GM12865 (cell line): ENCODE measurements at places on chromosomes 5 and 9.

DNA sequence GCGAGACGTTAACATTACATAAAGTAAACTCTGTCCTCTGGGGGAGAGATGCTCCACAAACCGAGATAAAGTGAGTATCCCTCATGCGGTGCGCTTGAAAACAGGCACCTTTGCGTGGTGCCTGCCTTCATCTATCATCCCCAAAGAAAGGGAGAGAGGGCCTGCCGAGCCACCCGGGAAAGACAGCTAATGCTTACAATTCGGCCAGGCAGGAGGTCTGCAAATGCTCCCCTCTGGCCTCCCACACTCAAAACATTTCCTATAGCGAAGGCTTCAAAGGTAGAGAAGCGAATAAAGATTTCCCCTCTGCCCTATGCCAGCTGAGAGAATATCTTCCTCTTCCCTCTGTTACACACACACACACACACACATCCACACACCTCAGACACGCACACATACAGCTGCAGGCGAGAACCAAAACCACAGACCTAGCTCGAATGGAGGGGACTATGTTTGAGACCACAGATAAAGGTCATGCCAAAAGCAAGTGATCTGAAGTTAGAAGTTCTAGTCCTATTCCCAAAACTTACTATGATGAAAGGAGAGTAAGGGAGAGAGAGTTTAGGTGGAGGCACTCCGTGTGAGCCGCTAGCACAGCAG, 132.8 kb downstream of the CRB2 start:
- no peak for DNase-seq

- DNase-seq, result no peak
Observed at GRCh38 chr5:73280821-73281746, 108.1 kb downstream of the TMEM174 start.

- no peak for DNase-seq
Observed at GRCh38 chr5:115419846-115420585, 123.6 kb upstream of the CCDC112 start.

DNA sequence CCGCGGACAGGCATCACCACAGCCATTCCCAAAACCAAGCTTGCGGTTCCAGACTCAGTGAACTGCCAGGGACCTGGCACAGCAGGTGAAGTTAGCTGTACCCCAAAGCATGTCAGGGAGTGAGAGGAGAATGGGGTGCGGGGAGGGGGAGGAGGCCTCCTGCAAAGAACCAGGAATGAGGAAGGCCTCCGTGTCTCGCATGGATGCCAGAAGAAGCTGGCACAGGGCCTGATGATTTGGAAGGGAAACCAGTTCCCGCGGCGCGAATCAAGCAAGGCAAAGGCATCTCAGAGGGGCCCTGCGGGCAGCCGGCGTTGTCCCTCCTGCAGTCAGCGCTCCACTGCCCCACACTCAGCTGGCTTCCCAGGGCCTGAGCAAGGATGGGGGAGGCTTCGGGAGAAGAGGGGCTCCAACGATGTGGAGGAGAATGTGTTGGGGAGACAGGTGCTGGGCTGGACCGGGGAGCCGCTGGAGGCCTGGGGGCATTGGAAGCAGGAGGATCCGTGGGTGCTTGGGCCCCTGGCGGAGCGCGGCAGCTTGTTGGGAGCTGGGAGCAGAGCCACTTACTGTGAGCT, 14.6 kb downstream of the SLC9A3 start:
- no peak for DNase-seq

DNA sequence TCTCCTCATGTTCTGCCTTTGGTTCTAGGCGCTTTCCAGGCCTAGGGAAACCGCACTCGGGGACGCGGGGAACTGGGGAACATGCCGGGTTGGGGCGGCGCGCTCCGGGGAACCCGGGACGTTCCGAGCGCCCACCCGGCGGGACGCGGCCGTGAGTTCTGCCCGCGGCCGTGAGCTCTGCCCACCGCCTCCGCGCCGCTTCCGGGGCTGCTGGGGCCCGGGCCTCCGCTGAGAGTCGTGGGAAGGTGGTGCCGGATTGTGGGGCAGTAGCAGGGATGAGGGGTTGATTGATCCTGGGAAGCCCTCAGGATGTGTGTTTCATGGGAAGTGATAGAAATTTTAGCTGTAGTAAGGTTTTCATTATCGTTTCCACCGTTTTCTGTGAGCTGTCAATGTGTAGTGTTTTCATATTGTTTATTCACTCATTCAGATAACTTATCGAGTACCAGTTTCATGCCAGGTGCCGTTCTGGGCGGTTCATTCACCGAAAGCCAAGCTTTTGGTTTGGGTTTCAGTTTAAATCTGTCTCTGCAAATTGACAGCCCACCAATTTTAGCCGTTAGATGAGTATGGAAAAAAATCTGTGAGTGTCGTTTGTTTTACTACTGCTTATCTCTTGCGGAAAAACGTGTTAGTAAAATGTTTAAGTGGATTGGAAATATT, 657 bp downstream of the MTRR start:
- peak; percentile 46 for DNase-seq

DNA sequence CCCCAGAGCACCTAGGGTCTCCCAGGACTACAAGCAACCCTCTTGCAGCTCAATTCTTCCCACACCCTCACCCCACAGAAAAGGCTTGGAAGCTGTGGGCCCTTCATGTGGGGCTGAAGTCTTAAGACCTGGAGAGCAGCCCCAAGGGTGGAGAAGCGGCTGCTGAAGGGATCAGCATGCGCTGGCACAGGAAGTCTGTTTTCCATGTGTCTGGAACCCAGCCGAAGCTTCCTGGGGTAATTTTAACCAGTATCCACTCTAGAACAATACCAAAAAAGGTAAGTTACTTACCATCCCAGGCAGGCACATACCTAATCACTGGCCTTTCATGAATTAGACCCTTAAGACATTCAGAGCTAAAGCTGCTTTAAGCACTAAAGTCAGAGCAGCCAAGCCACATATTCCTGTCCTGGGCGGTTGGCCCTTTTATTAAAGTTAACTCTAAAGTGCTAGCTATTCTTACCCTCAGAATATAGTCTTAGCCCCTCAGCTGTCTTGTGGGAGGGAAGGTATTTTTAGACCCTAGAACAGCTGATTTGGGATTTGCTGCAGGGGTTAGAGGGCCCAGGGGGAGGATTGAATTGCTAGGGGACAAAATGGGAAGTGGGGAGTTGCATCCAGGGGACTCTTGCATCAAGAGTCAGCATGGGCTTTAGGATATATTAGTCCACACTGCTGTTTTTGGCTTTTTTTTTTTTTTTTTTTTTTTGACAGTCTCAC, 6.9 kb downstream of the IL17B start:
- DNase-seq, result no peak

GRCh38 chr5:125274211-125274610, 527.8 kb upstream of the ZNF608 start:
- DNase-seq, result no peak

GRCh38 chr5:10286162-10286861, 21.4 kb downstream of the CMBL start:
- no peak for DNase-seq

DNA sequence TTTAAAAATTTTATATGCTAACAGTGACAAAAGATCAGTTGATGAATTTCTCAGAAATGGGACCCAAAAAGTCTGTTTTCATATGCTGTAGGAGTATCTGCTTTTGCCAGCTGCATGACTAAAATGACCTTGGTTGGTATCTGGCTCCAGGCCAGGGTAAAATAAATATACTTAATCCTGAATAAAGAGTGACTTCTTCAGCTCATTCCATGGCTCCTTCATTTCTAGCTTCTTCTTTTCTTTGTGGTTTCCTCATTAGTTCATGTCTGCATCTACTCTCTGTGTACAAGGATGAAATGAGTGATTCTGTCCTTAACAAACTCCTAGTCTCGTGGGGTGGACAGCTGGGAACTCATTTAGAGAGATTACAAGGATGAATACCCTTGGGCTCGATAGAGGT, 36.0 kb downstream of the RCL1 start:
- DNase-seq, result no peak

- no peak for DNase-seq
Observed at GRCh38 chr5:112109331-112110007, 309.6 kb downstream of the EPB41L4A start.

DNA sequence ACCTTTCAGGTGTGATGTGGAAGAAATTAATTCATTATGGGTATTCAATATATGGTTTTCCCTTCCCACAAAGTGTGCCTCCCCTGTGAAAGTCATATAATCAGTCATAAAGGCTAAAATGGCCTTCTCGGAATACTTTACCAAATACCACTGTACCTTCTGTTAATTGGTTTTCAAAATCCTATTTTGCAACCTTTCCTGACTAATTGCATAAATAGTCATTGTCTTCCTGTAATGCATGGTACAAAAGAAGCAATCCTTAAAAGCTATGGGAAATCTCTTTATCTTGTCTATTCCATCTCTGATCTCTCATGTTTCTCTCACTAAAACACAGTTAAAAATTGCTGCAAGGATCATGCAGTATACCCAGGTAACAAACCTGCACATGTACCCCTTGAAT, 44.3 kb upstream of the UGCG start:
- no peak for DNase-seq

- DNase-seq, result no peak
Observed at GRCh38 chr9:32326146-32326545, 58.3 kb upstream of the ACO1 start.

DNA sequence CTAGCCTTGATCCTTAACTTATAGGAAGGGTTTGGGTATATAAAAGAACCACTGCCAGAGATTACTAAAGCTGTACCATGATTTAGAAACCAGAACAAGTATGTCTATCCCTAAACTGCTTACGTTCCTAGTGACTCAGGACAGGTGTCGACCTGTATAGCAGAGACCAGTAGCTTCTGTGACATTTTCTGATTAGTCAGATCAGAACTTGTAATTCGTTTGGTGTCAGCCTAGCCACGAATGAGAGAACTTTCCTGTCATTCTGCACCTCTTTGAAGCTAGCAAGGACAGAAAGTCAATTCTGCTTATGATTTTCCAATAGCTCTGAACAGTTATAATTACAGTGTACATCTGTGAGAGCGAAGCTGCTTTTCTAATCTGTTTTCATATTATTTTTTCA, 39.5 kb downstream of the PRKACG start:
- peak; percentile 91 for DNase-seq

GRCh38 chr9:27432308-27432707, 91.8 kb upstream of the IFNK start:
- DNase-seq, result no peak

DNA sequence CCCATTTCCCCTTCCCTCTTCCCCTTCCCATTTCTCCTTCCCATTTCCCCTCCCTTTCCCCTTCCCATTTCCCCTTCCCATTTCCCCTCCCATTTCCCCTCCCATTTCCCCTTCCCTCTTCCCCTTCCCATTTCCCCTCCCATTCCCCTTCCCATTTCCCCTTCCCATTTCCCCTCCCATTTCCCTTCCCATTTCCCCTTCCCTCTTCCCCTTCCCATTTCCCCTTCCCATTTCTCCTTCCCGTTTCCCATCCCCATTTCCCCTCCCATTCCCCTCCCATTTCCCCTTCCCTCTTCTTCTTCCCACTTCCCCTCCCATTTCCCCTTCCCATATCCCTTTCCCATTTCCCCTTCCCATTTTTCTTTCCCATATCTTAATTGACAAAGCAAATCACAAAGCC, 109.0 kb downstream of the OLFM1 start:
- DNase-seq, result no peak

- no peak for DNase-seq
Observed at GRCh38 chr9:76557674-76558225, 98.8 kb downstream of the GCNT1 start.

- no peak for DNase-seq
Observed at GRCh38 chr5:10828241-10828640, 67.2 kb upstream of the DAP start.

DNA sequence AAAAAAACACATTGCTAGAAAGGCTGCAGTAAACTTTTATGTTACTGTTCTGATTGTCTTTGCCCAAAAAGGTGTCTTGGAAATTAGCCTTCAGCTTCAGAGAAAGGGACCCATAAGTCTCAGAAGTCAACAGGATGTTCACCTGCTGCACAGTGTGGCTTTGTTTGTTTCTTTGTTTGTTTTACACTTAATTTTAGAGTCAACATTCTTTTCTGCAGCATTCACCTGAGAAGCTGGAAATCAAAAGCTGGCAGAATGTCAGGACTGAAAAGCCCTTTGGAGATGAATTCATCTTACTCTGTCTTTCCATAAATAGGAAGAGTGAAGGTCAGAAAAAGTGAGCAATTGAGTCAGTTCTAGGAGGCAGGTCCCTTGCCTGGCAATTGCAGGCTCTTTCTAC, 170.0 kb downstream of the PAPPA start:
- no peak for DNase-seq

DNA sequence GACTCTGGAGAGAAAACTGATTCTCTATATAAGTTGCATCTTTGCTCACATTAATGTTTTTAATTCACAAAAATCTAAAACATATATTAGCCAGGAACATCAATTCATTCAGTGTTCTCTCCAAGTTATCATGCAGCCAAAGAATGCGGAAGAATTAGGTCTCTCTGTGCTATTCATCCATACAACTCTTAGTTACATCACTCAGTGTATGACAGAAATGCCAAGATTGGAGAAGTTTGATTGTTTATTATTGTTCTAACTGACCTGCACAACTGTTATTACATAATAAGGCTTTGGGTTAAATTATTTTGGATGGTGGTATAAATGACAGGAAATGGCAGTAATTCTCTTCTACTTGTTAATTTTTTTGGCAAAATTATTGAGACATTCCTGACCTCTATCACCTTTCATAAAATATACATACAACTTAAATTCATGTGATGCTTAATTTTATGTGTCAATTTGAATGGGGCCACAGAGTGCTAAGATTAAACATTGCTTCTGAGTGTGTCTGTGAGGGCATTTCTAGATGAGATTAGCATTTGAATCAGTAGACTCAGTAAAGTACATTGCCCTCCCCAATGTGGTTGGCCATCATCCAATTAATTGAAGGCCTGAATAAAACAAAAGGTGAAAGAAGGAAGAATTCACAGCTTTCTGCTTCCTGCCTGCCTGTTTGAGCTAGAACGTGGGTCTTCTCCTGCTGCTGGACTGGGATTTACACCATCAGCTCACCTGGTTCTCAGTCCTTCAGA, 70.2 kb downstream of the NR2F1-AS1 start:
- DNase-seq, result no peak

GRCh38 chr5:172133359-172134029, 54.5 kb downstream of the STK10 start:
- no peak for DNase-seq

DNA sequence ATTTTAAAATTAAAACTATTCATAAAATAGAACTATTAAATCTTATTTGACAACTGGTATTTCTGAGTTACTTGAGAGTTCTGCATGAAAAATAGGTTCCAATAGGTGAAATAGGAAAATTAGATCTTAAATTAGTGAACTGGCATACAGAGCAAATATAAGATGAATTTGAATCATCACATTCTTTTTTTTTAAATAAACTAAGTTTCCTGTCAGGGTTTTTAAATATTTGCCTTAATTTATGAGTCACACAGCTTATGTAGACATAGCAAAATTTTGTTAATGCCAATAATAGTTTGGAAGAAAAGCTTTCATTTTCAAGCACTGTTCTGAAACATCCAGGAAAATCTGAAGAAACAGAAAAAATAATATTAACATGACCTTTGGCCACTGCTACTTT, 311.7 kb upstream of the HAPLN1 start:
- no peak for DNase-seq

DNA sequence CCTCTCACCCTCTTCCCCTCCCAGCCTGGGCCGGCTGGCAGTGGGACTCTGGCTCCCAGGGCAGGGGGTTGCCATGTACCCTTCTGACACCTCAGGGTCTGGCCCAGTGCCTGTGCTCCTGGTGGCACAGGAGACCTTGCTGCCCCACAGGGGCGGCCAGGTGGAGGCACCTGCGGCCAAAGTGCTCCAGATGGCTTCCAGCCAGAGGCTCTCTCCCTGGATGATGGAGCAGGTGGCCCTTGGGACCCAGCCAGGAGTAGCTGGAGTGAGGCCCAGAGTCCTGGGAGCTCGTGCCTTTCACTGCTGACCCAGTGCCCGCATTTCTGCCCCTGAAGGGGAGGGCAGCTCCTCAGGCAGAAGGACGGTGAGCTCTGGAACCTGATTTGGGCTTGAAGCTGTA, 87.3 kb downstream of the NTNG2 start:
- no peak for DNase-seq

GRCh38 chr5:53302529-53302928, 177.9 kb upstream of the FST start:
- DNase-seq, result no peak
